ENCODE measurements at places on chromosomes 2 and 18. TPM values are rescaled to one million over a fixed set of nuclear protein-coding genes. Genes with fewer than 3 reads are reported as not detected.

ZNF385B gene
- total RNA-seq, result 37.4 TPM

SPIRE1 gene
- total RNA-seq, result 46.8 TPM

GRCh38 chr2:66414896-66415295 is 20.0 kb upstream of the MEIS1 start:
- DNase-seq, result no peak
- no peak overlapping the region for H3K27ac ChIP-seq
- H3K4me1 ChIP-seq, result no peaks in the 10 kb centered on the region
- H3K36me3 ChIP-seq, result no peaks in the 10 kb centered on the region
- no peaks in the 10 kb centered on the region for H3K27me3 ChIP-seq

- H3K36me3 ChIP-seq, result no peaks in the 10 kb centered on the region
- H3K27me3 ChIP-seq, result no peaks in the 10 kb centered on the region
- no peak overlapping the region for H3K27ac ChIP-seq
- H3K4me3 ChIP-seq, result no peak overlapping the region
- no peaks in the 10 kb centered on the region for H3K4me1 ChIP-seq
- no peak for DNase-seq
Observed at GRCh38 chr2:120641366-120641771, 94.3 kb upstream of the GLI2 start.

EFEMP1 gene
- total RNA-seq, result 8.6 TPM

KYNU gene
- total RNA-seq, result 6.8 TPM

DNA sequence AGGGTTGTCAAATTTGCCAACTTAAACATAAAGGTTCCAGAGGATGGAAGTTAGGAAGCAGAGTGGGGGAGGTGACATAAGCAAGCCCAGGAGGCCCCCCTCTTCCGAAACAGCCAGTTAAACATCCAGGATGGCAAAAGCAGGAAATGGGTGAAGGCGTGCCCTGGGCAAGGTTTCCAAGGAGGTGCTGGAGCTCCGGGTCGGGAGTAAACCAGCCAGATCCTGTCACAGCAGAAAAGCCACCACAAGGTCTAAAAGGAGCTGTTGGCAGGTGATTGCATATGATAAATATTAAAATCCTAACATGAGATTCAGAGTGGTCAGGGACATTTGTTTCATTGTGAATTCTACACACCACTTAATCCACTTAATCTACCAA is 572.2 kb upstream of the SALL3 start:
- no peaks in the 10 kb centered on the region for H3K27me3 ChIP-seq
- no peaks in the 10 kb centered on the region for H3K36me3 ChIP-seq
- H3K4me1 ChIP-seq, result no peaks in the 10 kb centered on the region
- no peak overlapping the region for H3K27ac ChIP-seq
- no peak overlapping the region for H3K4me3 ChIP-seq

- no peaks in the 10 kb centered on the region for H3K27me3 ChIP-seq
- DNase-seq, result no peak
- no peak overlapping the region for H3K27ac ChIP-seq
Observed at GRCh38 chr2:19746137-19746600, 155.6 kb downstream of the TTC32 start.

- H3K27me3 ChIP-seq, result no peaks in the 10 kb centered on the region
- no peak overlapping the region for H3K27ac ChIP-seq
- DNase-seq, result no peak
- no peaks in the 10 kb centered on the region for H3K4me1 ChIP-seq
- no peaks in the 10 kb centered on the region for H3K36me3 ChIP-seq
- no peak overlapping the region for H3K4me3 ChIP-seq
Observed at GRCh38 chr2:102664471-102664909, 45.1 kb downstream of the SLC9A2 start.

- DNase-seq, result no peak
- H3K27ac ChIP-seq, result no peak overlapping the region
- H3K36me3 ChIP-seq, result no peaks in the 10 kb centered on the region
Observed at GRCh38 chr2:177667626-177668025, 275.1 kb downstream of the AGPS start.

IL18R1 gene
- total RNA-seq, result 1.0 TPM

- H3K4me1 ChIP-seq, result peaks cover 30% of the 10 kb centered on the region
- no peak for DNase-seq
- no peaks in the 10 kb centered on the region for H3K36me3 ChIP-seq
- H3K4me3 ChIP-seq, result no peak overlapping the region
- no peaks in the 10 kb centered on the region for H3K27me3 ChIP-seq
Observed at GRCh38 chr2:27962006-27962405, 71.5 kb downstream of the BABAM2 start.

ITGB6 gene
- 0.79 TPM for total RNA-seq

GRCh38 chr18:42024131-42024530 is 69.1 kb downstream of the PIK3C3 start:
- H3K27me3 ChIP-seq, result no peaks in the 10 kb centered on the region
- DNase-seq, result no peak
- no peak overlapping the region for H3K4me3 ChIP-seq
- H3K36me3 ChIP-seq, result no peaks in the 10 kb centered on the region
- no peaks in the 10 kb centered on the region for H3K4me1 ChIP-seq

ANKRD23 gene
- 6.8 TPM for total RNA-seq

DNA sequence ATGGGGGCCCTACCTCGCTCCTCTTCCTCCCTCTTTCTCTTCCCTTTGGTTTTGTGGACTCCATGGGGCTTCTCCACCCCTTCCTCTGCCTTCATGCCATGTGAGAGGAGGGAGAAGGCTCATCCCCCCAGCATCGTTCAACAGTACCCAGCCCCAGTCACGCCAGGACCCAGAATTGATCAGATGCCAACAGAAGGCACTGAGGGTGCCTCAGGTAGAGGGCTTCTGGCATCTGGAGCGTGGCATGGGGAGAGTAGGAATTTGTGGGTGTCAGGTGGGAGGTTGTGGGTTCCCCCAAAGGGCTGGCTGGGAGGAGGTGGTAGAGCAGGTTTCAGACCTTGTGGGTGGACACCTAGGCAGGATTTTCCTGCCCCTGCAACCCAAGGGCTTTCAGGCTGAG is 122.0 kb downstream of the TWIST2 start:
- no peak overlapping the region for H3K27ac ChIP-seq
- DNase-seq, result no peak
- H3K36me3 ChIP-seq, result no peaks in the 10 kb centered on the region
- no peaks in the 10 kb centered on the region for H3K27me3 ChIP-seq
- peaks cover 10% of the 10 kb centered on the region for H3K4me1 ChIP-seq

DNA sequence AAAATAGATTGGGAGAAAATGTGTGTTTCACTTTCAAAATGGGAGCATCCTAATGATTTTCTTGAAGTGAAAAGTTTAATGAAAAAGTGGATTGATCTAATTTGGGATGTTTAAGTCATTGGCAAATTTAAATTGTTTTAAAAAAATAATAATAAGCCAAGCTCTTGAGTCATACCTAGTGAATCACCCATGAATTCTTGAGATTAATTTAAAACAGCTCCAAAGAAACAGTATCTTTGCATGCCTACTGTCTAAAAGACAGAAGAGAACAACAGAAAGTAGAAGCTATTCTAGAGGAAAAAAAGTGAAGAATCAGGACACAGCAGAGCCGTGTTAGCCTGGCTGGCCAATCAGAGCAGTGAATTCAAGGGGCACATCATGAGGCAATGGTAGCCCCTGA is 7.7 kb downstream of the ACVR1C start:
- H3K4me1 ChIP-seq, result no peaks in the 10 kb centered on the region
- H3K27ac ChIP-seq, result no peak overlapping the region
- H3K27me3 ChIP-seq, result no peaks in the 10 kb centered on the region
- H3K36me3 ChIP-seq, result no peaks in the 10 kb centered on the region

DNA sequence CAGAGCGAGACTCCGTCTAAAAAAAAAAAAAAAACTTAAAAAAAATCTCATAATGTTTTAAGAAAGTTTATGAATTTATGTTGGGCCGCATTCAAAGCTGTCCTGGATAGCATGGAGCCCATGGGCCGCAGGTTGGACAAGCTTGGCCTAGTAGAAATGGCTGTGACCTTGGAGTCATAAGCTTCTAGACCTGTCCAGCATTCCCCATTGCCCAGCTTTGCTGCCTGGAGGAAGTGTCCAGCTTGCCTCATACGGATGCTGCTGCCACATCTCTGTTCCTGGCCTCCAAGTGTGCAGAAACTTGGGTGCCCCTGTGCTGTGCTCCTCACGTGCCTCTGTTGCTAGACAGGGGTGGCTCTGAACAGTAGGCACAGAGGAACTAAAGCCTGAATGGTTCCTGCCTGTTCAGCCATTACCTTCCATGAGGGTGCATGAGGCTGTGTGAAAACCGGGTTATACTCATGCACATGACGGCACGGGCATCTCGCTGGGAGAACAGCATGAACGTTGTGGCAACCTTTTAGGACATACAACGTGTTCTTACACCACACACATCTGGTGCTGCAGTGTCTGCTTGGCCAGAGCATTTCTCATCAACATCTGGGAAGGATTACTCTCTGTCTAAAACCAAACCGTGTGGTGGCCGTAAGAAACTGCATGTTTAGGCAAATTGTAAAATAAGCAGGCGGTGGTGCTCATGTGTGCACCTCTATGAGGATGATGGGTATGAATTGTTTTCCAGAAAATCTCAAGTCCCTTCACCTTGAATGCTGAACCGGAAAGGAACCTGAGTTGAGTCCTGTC is 38.2 kb downstream of the FHOD3 start:
- H3K4me3 ChIP-seq, result no peak overlapping the region
- H3K4me1 ChIP-seq, result no peaks in the 10 kb centered on the region

UGT1A6 gene
- 0.74 TPM for total RNA-seq

Measured in testis (tissue), 5 donors.